Activated CD4-positive, alpha-beta T cell treated with anti-CD3 and anti-CD28 coated beads, Interleukin-2, Interleukin-6, amounts not matched to agents 100 ng/mL and 50 ng/mL, durations not matched to agents 16 hours and 8 hours (primary cell): ENCODE measurements at places on chromosomes 12 and 14.

- DNase-seq: no peak
These were observed 370.2 kb upstream of the SFSWAP start for GRCh38 chr12:131340616-131341210.

DNA sequence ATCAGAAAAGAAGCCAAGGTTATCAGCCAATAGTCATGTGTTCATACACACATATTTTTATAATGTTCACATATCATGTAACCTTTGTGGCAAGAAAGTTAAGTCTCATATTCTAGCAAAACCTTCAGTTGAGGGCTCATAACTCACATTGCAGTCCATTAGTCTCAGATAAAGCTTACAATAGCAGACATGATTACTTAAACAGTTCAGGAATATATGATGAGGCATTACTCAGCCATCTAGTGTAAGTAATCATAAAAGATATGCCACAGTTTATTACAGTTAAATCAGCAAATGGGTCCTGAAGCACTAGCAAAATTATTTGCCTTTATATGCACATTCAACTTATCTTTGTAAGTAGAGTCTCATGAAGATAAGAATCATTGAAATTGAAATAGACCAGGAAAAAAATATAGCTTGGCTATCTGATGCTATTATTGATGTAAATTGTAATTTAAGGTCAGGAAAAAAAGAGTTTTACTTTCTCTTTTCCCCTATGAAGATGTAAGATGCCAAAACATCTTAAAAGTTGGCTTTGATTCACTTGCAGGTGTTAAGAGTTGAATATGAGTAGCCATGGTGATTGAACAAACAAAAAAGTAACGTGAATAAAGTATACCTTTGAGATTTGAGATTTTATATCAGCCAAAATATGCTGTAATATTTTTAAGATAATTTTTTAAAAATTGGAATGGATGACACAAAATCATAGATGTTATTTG is 537.0 kb downstream of the SLC6A15 start:
- no peak for DNase-seq

- no peak for DNase-seq
These were observed 866.0 kb upstream of the TMEM132C start for GRCh38 chr12:127401005-127401404.

DNA sequence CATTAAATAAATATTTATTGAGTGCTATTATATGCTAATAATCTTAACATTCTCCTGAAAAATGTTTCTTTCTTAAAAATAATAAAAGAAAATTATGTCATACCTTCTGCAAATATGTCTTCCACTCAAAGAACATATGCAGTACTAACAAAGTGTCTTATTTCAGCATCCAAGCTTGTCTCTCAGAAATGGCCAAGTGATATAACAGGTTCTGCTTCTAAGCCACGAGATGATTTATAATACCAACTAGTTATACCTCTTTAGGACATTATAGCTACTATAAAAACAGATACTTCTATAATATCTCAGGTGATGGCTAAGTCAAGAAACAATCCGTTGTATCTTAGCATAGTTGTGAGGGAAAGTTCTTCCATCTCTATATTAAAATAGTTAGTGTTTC is 128.1 kb upstream of the ARID2 start:
- DNase-seq: no peak

DNA sequence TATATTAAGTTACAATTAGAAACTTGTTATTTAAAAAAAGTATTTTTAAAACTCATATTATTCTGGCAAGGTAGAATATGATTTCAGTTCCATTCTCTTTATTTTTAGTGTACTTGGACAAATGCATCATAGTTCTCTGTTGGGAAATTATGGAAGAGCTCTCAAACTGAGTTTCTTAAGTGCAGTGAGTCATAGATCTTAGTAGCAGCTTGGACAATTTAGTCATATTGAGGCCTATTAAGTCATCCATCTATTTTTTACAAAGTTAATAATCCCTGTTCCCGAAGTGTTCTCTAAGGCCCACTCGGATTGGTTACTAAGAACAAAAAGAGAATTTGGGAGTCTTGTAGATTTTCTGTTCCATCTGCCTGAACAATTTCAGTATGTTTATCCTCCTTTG is 113.9 kb downstream of the ANO4 start:
- no peak for DNase-seq

DNA sequence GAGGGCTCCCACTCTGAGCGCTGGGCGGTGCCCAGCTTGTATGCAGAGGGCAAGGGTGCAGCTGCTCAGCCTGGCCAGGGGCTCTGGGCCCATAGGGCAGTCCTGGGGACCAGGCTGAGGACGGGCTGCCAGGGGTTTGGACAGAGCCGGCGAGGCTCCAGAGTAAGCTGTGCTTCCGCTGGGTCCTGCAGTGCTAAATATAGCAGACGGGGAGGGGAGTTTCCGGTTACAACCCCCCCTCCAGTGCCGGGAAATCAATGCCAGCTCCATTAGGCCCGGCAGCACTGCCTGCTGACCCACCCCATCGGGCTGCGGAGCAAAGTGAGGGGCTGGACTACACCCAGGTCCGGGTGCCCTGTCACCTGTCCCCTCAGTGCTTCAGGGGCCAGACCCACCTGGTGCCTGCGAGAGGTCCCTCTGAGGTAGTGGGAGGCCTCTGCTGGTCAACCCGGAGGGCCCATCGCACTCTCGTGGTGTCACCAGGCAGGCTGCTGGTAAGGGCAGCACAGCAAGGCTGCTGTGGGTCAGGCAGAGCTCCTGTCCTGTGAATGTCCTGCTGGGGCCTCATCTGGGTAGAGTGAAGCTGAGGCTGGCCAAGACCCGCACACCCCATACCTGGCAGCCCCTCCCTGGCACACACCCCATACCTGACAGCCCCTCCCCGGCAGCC is 2.6 kb upstream of the JAG2 start:
- no peak for DNase-seq

DNA sequence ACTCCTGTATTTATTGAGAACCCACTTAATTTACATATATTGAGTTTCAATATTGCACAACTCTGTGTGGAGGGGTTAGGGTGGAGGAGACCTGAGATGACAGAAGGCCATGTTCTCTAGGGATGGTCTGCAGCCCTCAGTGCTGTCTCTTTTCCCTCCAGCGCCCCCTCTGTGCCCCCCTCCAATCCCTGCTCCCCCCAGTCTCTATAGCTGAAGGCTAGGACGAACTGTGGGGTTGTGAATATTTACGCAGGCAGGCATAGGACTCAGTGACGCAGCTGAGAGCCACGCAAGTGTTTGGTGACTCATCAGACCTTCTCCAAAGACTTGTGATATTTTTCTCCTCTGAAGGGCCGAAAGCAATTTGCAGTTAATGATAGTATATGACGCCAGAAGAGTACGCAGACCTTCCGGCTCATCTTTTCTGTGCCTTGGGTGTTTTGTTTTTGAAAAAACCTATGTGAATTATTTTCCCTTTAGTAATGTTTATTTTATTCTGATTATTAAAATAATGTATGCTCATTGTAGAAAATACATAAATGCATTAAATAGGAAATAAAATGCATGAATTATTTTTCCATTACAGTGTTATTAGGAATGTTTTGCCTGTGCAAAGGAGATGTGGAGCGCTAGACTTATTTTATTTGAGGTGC is 85.3 kb downstream of the SLC25A47 start:
- DNase-seq: no peak

DNA sequence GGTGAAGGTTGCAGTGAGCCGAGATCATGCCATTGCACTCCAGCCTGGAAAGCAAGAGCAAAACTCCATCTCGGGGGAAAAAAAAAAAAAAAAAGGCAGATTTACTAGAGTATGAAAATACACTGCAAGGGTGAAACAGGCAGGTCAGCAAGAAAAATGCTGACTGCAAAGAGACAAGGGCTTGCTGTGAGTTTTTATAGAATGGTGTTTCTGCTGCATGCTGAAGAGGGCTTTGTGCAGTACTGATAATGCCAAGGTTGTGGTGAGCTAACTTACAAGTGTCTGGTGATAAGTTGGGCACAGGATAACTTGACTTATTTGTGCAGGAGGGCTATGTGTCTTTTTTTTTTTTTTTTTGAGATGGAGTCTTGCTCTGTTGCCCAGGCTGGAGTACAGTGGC is 25.9 kb upstream of the SRP54 start:
- DNase-seq: no peak

GRCh38 chr14:100032738-100033137 is 32.5 kb upstream of the EVL start:
- DNase-seq: no peak

DNA sequence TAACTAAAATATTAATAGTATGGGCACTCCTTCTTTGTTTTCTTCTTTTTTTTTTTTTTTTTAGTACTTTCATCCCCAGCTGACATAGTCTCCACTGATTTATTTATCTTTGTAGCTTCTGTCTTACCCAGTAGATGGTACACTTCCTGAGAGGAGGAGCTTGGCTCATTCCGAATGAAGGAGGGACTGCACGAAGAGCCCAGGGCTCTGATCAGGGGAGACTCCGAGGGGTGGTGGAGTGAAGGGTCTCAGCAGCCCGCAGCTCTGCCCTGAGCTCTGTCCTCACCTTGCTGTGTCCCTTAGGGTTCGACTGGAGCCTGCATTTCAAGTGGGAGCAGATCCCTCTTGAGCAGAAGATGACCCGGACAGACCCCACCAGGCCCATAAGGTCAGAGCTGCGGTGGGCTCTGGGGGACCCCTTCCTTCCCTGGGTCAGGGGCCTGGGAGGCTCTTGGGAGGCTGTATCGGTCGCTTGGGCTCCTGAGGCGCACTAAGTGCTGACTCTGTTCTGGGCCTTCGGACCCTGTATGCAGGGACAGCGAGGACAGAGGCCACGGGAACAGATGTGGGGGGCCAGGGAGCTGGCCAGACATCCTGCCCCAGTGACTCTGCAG is 65.2 kb downstream of the ERH start:
- no peak for DNase-seq

GRCh38 chr12:77078231-77078630 is 12.9 kb upstream of the E2F7 start:
- no peak for DNase-seq

DNA sequence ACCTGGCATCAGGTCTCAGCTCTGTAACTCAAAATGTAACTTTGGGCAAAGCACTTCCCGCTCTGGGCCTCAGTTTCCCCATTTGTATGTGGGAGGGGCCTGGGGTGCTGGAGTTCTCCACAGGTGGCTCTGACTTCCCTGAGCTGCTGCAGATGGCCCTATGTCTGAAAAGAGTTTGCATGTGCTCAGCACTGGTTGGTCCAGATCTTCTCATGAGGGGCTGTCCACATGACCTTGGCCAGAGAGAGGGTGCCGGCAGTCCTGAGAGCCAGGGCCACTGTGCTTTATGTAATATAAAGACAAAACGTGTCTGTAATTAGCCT is 7.2 kb upstream of the CACNA2D4 start:
- no peak for DNase-seq

DNA sequence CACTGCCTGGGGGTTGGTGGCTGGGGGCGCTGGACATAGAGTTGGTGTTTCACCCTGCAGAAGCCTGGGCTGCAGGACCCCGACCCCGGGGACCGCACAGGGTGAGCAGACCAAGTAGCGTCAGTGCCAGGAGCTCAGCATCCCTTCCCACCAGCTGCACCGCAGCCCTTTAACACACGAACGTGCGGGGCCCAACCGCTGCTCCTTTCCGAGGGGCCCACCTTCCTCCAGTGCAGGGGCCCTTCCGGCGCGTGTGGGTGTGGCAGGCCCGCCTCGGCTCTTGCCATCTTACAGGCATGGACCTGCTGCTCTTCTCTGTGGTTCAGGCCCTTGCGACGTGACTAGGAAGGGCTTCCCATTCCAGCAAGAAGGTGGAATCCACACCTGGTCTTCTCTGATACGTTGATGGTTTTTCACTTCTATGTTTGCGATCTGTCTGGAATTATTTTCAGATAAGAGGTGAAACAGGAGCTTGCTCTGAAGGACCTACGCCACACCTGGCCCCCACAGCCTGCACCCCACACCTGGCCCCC is 47.8 kb downstream of the LRCOL1 start:
- DNase-seq: no peak

DNA sequence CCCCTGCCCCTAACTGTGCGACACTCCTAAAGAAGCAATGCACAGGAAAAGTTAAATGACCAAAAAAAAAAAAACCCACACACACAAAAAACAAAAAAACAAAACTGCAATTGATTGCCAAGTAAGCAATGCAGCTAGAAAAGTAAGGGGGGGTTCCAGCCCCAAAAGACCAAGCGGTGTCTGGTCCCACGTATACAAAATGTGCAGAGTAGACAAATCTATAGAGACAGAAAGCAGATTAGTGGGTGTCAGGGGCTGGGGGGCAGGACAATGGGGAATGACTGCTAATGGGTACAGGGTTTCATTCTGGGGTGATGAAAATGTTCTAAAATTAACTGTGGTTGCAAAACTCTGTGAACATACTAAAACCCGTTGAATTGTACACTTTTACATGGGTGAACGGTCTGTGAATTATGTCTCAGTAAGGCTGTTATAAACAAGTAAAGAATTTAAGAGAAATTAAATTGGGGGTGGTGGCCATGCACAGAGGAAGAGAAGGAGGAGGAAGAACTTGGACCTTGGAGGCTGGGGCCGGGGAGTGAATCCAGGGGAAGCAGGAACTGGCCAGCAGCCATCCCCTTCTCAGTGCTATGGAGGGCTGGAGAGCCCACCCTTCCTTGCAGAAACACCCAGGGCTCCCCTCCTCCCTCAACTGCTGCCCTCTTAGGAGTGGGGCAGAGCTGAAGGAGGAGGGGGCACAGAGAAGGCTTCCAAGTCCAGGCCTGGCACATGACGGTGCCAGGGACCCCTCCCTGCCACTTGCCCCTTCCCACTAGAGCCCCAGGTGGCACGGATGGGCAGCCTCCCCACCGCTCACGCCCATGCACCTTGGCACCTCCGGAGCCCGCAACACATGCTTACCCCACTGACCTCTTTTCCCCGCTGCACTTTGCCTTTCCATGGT is 45.4 kb downstream of the KDM2B start:
- no peak for DNase-seq

DNA sequence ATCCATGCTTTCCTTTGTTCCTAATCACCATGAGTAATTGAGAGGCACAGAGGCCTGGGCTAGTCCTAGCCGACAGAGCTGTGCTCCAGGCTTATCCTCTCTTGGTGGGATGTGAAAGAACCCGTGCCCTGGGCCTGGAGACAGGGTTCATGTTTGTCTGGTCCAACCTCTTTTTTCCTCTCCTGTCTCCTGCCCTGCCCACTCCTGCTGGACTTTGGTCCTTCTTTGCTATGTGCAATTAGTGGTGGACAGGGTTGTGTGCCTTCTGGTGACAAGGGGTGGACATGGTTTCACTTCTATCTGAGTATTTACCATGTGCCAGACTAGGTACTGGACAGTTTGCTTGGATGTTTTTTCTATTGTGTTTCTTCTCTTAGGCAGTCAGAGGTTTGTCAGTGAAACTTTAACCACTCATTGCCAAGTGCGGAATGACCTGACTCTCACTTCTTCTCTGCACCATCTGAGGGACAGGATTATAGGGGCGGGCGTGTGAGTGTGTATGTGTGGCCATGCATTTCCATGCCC is 126.1 kb downstream of the SMOC1 start:
- DNase-seq: no peak

DNA sequence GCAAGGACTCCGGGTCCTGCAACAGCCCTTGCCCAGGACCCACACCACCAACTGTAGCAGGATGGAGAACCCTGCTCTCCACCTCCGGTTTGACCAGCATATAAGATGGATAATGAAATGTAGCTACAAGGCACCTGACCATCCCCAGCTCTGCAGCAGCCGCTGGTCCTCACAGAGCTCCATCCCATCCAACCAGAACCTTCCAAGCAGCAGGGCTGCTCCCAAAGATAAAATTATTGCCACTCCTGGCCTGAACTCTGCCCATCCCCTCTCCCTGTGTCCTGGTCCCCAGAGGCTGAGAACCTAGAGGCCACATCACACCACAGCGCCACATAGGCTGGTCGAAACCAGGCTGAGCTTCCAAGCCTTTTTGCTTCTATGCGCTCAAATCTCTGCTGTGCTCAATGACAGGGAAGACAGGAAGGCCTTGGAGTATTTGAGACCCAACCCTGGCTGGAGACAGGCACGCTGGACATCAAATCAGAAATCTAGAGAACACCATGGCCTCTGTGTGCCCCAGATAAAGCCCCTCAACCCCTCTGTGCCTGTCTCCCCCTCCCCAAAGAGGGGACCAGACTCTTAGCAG is 4.2 kb downstream of the CDK2AP1 start:
- DNase-seq: no peak
